Pons (tissue), 1 donor: ENCODE measurements at places on chromosomes 1 and 21.

DNA sequence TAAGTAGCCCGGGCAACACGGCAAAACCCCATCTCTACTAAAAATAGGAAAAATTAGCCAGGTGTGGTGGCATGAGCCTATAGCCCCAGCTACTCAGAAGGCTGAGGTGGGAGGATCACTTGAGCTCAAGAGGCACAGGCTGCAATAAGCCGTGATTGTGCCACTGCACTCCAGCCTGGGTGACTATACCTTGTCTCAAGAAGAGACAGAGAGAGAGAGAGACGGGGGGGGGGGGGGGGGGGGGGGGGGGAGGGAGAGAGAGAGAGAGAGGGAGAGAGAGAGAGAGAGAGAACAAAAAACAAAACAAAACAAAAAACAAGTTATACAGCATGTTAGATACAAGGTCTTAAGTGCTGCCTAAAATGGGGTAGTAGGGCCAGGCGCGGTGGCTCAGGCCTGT lies 77.8 kb upstream of the ZNF281 start:
- no peak for DNase-seq

DNA sequence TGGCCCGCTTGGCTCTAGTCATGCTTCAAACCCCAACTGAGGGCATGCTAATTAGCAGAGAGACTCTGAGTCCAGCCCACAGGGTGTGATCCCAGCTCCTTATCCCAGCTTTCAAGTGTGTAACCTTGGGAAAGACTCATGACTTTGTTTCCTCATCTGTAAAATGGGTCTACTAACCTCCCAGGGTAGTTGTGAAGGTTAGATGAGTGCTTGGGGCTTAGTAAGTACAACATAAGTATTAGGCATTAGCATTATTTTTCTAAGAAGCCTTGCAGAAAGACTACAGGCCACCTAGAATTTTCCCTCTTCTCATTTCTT lies 2.8 kb downstream of the MYOM3 start:
- DNase-seq = no peak

GRCh38 chr1:68128157-68128556 lies 77.7 kb upstream of the DIRAS3 start:
- no peak for DNase-seq

DNA sequence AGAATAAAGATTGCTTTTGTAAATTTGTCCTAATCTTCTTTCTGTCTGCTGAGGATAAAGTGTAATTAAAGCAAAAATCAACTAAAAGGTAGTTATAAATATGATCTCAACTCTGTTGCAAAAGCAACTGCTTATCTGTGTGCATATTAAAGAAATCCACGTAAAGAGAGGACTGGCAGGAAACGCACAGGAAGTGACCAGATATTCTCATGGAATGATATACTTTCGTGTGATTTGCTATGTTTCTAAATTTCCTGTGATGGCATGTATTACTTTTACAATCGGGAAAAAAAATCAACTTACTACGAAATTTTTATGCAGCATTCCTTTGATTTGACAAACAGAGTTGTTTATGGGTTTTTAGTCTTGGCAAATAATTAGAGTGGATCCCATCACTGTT lies 75.4 kb downstream of the RGS2 start:
- DNase-seq = no peak

GRCh38 chr1:52162947-52163346 lies 21.1 kb downstream of the ZFYVE9 start:
- no peak for DNase-seq

DNA sequence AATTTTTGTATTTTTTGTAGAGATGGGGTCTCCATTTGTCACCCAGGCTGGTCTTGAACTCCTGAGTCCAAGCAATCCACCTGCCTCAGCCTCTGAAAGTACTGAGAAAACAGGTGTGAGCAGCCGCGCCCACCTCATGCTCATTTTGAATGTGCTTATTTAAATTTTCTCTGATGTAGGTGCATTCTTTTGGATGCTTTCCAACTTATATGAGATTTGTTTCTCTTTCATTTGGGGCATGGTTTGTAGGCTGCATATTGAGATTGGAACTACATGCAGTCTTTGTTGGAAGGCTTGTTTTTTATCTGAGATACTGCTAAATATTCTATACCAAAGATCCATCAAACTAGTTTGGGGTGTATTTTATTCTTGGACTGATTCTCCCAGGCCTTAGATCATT lies 81.0 kb upstream of the IVNS1ABP start:
- no peak for DNase-seq

DNA sequence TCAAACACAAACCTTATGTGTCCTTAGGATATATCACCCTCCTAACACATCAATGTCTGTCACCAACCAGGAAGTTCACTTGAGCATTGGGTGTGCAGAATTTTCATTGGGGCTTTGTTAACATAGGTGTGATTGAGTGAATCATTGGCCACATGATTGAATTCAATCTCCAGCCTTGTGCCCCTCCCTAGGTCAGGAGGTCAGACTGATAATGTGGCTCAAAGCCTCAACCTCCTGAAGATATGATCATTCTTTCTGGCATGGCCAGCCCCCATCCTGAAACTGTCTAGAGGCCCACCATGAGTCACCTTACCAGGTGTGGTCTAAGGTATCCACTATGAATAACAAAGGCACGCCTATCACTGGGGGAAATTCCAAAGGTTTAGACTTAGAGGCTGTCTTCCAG lies 90.1 kb downstream of the PKN2 start:
- DNase-seq = no peak

DNA sequence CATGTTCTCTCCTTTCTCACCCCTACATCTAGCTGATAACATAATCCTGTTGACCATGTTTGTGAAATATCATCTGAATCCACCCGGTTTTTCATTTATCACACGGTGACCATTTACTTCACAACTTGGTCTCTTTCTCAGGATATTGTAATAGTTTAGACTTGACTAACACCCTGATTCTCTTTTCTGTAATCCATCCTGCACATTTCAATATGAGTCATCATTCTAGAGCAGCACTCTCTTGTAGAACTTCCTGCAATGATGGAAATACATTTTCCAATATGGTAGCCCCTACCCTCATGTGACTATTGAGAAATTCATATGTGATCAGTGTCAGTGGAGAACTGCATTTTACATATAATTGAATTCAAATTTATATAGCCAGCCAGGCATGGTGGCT lies 2.3 kb upstream of the JAM2 start:
- DNase-seq = no peak

- DNase-seq = no peak
Observed at GRCh38 chr1:231666220-231666936, 39.8 kb downstream of the DISC1 start.

DNA sequence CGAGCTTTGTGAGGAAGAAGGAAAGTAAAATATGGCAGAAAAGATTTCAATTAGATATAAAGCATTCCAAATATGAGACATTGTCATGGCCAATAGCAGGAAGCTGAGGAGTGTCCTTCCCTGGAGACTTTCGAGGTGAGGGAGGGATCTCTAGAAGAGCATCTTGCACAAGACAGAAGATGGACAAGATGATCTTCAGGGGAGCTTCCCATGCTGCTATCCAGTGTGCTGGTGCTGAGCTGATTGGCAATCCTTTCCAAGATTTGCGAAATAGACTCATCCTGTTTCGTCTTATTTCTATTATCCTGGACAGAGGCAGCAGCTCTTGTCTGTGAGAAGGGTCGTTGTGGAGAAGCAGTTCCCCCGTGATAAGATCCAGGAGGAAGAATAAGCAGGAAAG lies 342.0 kb upstream of the CAMK1G start:
- DNase-seq = no peak

GRCh38 chr1:2404890-2405511 lies 7.4 kb downstream of the PEX10 start:
- no peak for DNase-seq

DNA sequence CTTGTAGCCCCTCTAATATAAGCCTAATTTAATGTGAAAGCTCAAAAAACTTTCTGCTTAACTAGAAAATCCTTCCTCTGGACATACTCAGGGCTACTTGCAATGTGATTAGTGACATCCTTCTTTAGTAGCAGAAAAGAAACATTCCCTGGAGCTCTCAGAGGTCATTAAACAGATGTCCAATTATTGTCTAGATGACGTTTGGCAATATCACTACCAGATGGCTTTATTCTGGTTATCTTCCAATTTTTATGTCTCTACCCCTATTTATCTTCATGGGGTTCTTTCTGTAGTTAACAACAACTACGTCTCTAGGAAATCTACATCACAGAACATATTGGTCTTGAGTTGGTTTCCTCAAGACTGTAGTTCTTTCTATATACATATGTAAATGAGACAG lies 44.2 kb downstream of the CTH start:
- DNase-seq = no peak

GRCh38 chr21:20729376-20729775 lies 268.8 kb upstream of the NCAM2 start:
- no peak for DNase-seq

- DNase-seq = no peak
Observed at GRCh38 chr1:91796390-91796654, 89.6 kb downstream of the TGFBR3 start.
